ENCODE measurements at places on chromosomes 4 and X. TPM values are rescaled to one million over a fixed set of nuclear protein-coding genes. Genes with fewer than 3 reads are reported as not detected.

The ZFYVE28 gene
- 4.5 TPM for total RNA-seq

The FAM9C gene
- 0.07 TPM for total RNA-seq

The TBCK gene
- total RNA-seq: 28.6 TPM

The AR gene
- 8.5 TPM for total RNA-seq

The MID1IP1 gene
- 132 TPM for total RNA-seq

The CBLL2 gene
- not detected for total RNA-seq

The MFSD8 gene
- 15.0 TPM for total RNA-seq

Data from WTC11 (cell line).